ENCODE measurements at places on chromosomes 4 and X.

- H3K27ac ChIP-seq: no peak overlapping the region
- no peak for DNase-seq
- no peak overlapping the region for H3K4me3 ChIP-seq
- no peaks in the 10 kb centered on the region for H3K36me3 ChIP-seq
These were observed 69.8 kb upstream of the NEIL3 start for GRCh38 chr4:177239878-177240277.

DNA sequence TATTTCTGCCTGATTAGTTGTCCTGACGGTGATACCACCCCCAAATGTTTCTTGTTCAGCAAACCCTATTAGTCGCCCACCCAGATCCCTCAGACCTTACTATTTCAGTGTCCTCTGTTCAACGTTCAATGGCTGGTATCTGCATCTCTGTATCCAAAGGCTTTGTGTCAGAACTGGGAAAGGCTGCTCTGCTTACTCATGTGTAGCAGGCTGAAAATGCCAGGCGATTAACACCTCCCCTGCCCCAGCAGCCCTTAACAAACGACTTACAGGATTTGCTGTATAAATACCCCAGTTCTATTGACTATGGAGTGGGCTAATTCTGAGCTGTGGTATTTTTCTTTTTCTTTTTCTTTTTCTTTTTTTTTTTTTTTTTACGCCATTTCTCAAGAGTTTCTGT, 415.0 kb downstream of the ZNF674 start:
- no peak overlapping the region for H3K27ac ChIP-seq
- no peaks in the 10 kb centered on the region for H3K4me1 ChIP-seq
- H3K27me3 ChIP-seq: no peaks in the 10 kb centered on the region
- DNase-seq: no peak
- no peaks in the 10 kb centered on the region for H3K36me3 ChIP-seq
- H3K4me3 ChIP-seq: no peak overlapping the region

DNA sequence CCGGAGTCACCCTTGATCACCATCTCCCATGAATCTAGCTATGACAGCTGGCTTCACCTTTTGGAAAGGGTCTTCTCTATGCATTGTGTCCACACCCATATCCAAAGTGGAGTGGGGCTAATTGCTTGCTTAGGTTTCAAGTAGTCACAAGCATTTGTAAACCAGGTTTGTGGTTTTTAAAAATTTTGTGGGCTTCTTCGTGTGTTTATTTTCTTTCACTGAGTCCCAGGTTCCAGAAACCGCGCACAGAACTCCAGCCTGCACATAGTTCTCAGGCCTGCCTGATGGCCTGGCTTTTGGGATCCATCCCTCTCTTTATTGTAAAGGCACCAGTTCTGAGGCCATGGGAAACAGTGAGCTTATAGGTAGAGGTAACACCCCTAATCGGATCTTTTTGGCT, 70.2 kb upstream of the TLR3 start:
- no peak overlapping the region for H3K27ac ChIP-seq
- H3K4me1 ChIP-seq: no peaks in the 10 kb centered on the region
- H3K27me3 ChIP-seq: peaks cover 6% of the 10 kb centered on the region
- no peaks in the 10 kb centered on the region for H3K36me3 ChIP-seq
- DNase-seq: no peak
- H3K4me3 ChIP-seq: no peak overlapping the region

- no peaks in the 10 kb centered on the region for H3K36me3 ChIP-seq
- H3K4me1 ChIP-seq: peaks cover 10% of the 10 kb centered on the region
- no peaks in the 10 kb centered on the region for H3K27me3 ChIP-seq
- DNase-seq: no peak
- no peak overlapping the region for H3K4me3 ChIP-seq
These were observed 31.6 kb downstream of the CDKL5 start for GRCh38 chrX:18457000-18457399.

Data from naive thymus-derived CD8-positive, alpha-beta T cell (primary cell).